ENCODE measurements at places on chromosomes 5 and 9.

GRCh38 chr5:135465391-135466122, 13.4 kb upstream of the TIFAB start:
- DNase-seq = no peak

GRCh38 chr9:16622541-16622940, 247.9 kb downstream of the BNC2 start:
- no peak for DNase-seq

- DNase-seq = no peak
Observed at GRCh38 chr5:87242242-87242641, 25.4 kb upstream of the RASA1 start.

DNA sequence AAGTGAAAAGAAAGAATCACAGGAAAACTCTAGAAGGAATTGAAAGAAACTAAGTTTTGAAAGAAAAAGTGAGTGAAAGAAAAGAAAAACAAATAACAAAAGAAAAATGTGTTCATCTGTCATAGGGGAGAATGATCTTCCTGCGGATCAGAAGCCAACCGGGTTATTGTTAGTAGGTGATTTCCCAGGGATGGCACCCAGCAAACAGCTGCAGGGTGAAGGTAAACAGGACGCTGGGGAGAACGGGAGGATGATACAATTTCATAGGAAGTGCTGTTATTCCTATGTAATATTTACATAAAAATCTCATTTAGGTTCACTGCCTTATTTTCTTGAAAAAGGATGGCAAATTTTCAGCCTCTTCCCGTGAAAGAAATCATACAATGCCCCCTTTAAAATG, 72.4 kb upstream of the LHFPL2 start:
- no peak for DNase-seq

- DNase-seq = no peak
Observed at GRCh38 chr5:151155775-151156506, 1.6 kb downstream of the ANXA6 start.

DNA sequence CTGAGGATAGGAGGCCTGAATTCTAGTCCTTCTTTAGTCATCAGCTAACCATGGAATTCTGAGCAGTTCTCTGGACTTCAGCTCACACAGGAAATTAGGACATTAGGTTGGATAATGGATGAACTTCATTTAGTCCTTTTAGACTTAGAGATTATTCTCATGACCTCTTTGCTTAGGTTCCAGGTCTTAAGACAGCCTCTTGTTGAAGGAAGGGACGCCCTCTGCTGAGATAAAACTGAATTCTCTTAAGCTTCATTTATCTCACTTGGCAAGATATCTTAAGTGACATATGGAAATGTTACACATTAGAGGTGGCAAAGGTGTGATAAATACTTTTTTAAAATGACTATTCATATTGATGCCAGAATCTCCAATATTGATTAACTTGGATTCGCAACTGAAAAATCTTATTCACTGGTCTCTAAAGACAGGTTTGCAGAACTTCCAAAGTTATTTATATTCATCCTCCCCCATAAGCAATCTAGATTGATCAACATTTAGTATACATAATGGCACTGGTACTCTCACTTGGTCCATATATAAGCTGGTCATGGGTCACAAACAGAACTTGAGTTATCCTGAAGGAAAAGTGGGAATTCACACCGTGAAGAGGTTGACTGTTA, 16.9 kb upstream of the ZNF366 start:
- DNase-seq = no peak

DNA sequence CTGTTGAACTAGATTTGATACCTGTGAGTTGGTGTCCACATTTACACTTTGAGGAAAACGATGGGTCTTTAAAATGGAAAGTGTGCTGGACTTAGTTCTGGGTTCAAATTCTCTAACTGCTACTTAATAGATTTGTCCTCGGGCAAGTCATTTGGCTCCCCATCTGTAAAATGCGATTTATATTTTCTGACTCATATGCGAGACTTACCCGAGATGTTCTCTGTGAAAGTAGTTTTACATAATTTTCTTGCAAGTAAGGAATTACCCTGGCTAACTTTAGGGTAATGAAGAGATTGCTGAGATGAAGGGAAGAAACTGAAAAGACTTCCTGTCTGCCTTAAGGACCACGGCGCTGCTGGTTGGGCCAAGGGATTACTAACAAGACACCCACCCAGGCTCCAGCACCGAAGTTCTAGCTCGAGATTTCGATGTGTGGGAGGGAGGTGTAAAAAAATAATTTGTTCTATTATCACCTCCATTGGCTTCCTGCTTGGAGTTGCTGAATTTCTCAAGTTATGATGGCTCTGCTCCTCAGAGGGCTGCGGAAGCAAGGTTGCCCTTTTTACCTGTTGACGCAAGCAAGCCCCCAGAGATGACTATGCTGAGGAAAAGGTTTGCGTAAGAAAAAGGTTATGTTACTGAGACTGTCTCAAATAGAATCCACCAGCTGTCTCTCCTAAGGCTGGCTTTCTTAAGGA, 24.1 kb downstream of the PCSK1 start:
- DNase-seq = no peak

DNA sequence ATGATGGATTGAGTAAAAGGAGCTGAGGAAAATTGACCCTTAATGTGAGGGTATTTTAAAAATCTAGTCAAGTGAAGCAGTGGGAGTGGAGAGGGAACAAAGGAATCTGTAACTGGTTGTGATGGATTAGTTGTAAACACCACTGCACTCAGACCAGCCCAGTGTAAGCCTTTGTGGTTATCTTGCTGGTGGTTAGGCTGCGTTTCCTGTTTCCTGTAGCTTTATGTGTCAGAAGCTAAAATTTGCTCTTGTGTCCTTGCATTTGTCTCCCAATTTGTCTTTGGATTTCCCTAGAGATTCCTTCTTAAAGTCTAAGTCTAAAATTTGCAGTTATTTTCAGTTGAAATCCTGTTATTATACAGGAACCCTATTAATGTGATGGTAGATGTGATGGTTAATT, 6.3 kb downstream of the IFNA21 start:
- DNase-seq = no peak

- DNase-seq = no peak
Observed at GRCh38 chr9:134066526-134066912, 1.3 kb downstream of the BRD3 start.

DNA sequence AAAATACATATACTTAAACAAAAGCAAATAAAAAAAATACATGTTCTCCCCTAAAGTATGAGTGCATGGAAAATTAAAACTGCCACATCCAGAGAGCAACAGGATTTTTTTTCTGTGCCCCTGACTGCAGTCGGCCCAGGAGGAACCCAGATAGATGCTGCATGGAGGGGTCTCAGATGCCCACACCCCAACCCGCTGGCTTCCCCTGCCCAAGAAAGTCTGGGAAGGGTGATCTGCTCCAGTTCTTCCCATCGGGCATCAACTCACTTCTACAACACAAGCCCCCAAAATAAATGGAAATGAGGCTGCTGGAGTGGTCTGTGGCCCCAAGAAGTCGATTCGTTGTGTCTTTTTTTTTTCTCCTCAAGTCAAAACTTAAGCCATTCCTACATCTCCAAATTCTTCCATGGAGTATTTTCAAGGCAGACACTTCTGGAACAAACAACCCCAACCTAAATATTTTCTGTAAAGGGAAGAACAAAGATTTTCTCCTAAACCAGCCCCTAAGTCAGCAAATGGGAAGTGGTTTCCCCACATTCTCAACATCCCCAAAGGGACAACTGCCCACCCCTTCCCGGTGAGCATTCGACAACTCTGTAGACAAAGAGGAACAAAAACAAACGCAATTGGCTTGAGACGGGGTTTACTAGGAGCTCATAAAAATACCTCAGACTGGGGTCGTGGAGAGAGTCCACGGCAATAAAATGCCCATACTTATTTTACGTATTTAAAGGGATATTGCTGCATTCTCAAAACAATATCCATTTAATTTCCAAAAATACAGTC, 46.7 kb downstream of the ROR2 start:
- no peak for DNase-seq

DNA sequence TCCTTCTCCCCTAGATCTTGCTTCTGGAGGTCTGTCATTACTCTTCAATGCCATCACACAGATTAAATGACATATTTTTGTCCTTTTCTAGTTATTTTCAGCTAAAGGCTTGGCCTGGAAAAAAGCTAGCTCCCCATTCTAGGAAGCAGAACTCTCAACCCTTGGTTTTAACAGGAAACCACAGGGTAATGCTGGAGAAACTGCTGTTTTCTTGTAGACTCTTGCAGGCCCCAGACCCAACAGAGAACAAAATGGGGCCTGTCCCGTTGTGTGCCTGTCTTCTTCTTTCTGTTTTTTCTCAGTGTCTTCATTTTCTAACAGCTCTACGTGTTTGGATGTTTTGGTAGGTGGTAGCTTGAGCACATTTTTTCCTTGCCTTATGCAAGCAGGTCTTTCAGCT, 21.5 kb downstream of the DCANP1 start:
- DNase-seq = no peak

DNA sequence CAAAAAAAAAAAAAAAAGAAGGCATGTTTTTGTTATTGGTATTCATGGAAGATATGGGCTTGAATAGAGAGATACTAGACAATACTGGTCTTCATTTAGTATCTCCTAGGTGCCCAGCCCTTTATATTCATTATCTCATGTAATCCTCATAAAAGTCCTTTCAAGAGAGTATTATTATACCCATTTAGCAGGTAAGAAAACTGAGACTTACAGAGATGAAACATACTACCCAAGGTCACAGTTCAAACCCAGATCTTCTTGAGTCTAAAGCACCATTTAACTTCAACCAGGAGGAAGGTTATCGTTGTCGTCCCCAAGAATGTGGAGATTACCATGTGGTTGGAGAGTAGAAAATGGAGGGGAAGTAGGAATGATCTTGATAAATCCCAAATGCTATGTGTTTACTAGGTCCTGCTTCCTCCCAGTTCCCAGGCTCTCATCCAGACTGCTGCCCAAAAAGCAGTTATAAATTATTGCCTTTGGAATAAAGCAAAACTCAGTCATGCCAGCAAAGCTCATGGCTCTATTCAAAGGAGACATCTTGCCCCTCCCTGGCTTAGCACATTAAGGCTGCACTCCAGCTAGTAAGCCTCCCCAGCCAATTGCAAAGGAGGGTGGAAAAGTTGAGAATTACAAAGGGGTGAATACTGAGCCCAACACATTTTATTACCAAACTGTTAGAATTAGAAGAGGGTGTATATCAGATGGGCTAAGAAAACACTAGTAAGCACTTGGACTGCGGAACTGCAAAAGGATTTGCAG, 163.9 kb downstream of the PIK3R1 start:
- DNase-seq = no peak

DNA sequence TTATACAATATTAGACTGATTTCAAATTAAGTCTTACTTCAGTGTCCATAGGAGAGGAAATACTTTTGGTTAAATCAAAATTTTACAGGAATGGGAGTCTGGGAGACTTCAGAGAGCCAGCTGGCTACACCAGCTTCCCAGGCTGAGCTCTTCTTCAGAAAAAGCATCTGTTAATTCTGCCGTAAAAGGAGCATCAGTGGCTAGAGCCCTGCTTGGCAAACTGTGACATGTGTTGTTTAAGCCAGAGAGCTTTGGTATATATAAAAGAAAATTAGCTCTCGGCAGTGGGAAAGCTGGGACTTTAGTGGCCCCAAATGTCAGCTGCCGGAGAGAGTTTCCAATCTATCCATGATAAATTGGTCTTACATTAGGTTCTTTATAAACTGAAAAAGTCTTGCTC, 378.8 kb upstream of the TUSC1 start:
- DNase-seq = no peak

GRCh38 chr5:67173959-67174358, 22.6 kb downstream of the CD180 start:
- no peak for DNase-seq

DNA sequence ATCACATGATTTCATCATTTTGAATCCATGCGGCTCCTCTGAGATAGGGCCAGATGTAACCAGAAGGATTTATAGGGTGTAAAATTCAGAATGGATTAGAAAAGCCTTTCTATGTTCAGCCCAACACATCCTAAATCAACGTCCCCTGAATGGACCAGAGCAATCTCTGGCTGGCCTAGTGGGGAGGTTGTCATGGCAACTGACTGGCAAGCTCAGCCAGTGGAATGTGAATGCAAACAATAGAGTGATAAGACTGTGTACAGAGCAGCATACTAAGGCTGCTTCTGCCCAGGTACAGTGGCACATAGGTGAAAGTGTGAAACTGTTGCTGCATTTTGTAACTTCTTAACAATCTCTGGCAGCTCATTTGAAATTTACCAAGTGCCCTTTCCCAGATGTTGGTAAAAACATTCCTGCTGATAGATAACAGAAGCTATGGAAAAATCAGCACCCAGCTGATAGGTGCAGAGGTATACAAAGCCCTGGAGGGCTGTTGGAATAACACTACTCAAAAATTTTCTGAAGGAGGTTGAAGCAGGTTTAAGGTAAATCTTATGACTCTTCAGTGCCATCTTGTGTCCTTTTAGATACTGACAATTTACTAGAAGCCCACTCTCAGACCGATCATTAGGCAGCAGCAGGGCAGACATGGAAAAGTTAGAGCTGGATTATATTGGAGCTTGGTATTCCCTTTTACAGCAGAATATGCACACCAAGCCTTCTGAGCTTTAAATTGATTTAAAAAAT, 267.2 kb downstream of the RAB3C start:
- DNase-seq = no peak

DNA sequence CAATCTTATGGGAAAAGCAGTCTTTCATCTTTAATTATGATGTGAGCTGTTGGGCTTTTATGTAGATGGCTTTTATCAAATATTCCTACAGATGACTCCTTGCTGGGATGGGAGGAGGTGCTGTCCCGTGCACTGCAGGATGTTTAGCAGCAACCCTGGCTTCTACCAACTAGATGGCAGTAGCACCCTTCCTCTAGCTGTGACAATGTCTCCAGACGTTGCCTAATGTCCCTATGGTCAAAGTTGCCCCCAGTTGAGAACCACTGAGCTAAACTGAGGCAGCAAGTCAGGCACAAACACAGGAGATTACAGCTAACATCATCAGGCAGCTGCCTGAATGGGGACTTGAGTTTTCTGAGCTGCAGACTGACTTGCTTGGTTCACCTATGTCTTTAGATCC, 401.9 kb upstream of the PDE4D start:
- no peak for DNase-seq

DNA sequence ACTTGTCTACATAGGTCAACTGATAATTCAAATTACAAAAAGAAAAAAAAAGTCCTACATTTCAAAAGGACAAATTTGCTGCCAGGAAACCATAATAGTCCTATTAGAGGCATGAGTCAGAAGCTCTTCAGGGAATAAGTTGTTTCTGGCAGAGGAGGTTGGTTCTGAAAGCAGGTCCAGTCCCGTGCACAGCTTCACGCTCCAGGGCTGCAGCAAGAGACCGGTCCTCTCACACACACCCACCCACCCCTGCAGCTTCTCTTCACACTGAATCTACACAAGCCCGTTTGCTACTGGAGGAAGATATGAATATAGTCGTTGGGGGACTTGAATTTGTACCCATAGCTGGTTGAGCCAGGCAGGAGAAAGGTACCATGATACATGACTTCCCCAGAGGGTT, 36.9 kb upstream of the SLC1A3 start:
- DNase-seq = no peak

DNA sequence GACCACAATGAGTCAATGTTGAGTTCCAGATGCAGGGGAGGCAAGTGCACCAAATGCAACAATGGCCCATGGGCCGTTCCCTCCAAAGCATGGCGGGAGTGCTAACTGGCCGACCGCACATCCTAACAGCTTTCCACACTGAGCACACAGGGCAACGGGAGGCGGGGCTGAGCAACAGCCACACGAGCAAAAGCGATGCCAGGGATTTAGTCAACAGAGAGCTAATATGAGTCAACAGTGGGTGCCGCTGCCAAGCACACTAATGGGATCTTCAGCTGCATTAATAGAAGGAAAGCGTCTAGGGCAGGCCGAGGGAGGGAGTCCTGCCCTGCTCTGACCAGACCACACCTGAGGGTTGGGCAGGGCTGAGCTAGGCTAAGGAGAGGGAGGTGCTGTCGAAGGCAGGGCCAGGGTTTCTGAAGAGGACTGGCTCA, 4.6 kb downstream of the EPB41L4B start:
- DNase-seq = no peak

- no peak for DNase-seq
Observed at GRCh38 chr5:177493795-177494345, 3.5 kb downstream of the PDLIM7 start.
